Cortex of kidney (tissue), 1 donor: ENCODE measurements at places on chromosomes 7 and 10.

DNA sequence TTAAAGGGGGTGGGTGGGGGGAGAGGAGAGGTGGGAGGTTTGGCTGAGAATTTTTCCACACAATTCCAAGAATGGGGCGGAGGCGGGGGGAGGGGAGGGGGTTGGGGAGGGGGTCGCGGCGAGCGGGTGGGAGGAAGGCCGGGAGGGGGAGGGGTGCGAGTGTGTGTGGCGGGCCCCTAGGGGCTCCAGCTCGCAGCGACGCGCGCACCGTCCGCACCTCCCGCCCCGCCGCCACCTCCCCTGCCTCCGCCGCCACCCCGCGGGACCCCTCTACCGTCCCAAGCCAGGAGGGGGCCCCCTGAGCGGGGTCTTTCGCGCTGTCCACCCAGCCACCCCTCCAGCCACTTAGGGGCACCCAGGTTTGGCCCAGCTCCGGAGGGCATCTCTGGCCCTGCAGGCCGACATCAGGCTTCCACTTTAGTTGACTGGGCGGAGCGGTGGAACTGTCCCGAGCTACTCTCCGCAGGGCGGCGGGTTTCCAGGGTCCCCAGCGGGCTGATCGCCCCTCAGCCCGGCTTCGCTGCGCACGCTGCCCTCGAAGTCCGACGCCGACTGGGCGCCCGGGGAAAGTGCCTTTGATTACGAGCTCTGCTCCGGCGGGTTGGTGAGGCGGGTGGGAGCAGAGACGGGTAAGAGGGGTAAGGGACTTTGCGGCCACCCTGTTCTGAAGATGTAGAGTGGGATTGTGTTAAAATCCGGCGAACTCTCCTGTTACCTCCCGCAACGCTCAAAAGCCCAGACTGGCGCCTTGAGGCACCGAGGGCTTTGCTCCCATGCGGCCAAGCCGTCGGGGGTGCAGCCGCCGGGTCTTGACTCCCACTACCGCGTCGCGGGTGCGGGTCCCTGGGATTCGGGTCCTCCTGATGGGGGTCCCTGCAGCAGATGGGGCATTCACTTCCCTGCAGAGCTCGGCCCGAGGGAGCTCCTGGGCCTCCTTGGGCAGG lies 1.8 kb upstream of the VAX1 start:
- no peak for DNase-seq

GRCh38 chr7:15113752-15114151 lies 211.2 kb upstream of the DGKB start:
- DNase-seq = no peak

DNA sequence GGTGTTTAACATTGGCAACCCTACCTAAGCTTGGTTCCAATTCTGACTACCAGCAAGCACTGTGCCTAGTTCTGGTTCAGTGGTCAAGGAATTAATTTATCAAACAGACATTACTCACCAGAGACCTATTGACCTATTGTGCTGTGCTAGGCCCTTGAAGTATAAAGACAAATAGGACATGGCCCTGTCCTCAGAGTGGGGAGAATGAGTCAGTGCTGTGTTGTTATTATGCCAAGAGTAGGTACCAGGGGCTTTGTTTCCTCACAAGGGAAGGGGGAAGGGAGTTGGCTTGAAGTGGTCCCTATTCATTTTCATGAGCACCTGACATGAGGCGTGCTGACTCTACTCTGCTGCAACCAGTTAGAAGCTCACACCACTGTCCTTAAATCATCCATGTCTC lies 62.6 kb upstream of the PLPP4 start:
- no peak for DNase-seq

GRCh38 chr10:60031183-60031582 lies 124.8 kb upstream of the CCDC6 start:
- DNase-seq = no peak

DNA sequence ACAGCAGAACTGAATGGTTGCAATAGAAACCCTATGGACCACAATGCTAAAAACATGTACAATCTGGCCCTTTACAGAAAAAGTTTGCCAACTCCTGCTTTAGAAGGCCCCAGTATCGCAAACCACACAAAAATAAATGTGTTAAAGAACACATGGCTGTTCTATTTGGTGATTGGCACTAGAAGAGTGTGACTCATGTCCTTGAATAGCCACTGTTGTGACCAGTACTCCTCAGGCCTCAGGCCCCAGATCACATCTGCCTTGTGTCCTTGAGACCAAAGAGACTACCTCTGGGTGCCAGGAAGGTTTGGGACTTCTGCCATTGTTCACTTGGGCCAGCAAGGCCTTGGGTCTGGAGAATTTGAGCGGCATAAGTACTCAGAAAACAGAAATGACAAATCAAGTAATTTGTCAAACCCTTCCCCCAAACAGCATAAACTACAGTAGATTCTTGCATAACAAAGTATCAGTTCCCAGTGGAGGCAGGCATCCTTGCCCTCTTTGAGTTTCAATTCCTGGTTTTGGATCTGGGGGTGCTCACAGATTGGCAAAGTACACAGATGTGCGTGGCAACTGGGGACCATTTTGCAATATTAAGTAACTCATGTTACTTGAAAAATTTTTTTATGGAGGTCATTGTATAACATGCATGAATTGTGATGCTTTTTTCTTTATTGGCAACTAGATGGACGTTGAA lies 50.2 kb downstream of the MTURN start:
- no peak for DNase-seq

DNA sequence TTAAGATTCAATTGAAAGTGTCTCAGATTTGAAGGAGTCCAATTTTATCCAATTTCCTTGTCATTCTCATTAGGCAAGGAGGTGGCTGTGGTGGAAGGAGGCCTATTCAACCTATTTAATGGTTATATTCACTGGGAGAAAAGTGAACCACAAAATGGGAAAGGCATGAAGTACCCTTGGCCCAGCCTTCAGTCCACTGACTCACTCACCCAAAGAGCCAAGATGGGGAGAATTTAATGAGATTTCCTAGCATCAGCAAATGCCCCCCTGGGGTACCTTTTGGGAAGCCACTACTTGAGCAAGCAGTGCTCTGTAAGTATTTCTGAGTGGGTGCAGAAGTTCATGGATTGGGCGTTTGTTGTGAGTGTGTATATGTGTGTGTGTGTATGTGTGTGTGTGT lies 144.1 kb downstream of the NRP1 start:
- no peak for DNase-seq

- no peak for DNase-seq
Measured at GRCh38 chr7:48170506-48170905, 752 bp upstream of the ABCA13 start.

- no peak for DNase-seq
Measured at GRCh38 chr7:130309986-130310385, 17.0 kb downstream of the CPA4 start.

GRCh38 chr10:17344206-17344605 lies 110.2 kb downstream of the ST8SIA6 start:
- DNase-seq = no peak

DNA sequence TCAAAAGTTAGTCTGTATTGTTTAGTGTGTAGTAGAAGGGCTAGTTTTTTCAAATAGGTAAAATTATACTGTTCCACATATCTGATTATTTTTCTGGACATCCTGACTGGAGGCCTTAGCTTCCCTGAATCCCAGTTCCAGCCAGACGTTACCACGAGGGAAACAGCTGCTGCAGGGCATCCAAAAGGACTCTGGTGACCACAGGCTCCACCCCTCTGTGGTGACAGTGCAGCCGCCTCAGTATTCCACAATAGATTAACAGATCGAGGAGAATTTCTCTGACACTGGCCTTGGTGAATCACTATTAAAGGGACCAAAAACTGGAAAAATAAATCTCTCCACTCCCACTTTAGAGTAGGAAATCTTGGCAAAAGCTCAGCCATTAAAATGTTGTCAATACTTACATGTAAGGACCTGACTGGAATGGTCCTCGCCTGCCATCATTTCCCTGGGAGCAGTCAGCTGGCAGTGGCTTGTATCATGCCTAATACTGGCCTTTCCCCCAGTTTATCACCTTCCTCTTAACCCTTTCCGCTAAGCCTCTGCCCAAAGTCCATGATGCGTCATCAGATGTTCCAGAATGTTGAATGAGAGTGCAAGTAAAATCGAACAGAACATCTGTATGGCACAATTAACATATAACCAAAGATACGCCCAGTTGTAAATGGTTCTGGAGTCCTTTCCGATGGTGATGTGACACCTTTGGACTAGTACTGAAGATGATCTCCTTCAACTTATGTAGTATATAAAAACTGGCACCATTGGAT lies 31.6 kb downstream of the ENO4 start:
- DNase-seq = no peak

DNA sequence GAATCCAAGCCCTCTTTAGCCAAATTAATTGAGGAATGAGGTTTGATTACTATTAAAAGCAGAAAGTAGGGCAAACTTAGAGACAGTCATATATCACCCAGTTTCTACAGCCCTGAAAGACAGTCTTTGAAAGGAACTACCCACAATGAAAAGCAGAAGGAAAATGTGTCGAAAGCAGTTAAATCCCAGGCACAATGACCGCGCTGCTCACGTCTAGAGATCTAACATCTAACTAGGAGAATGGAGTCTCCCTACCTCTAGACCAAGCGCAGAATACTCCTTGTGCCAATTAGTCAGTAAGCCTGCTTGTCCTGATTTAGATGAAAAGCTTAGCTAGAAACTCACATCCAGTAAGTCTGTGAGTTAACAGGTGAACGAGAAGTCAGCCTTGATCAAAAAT lies 350.0 kb downstream of the FGFR2 start:
- DNase-seq = no peak

DNA sequence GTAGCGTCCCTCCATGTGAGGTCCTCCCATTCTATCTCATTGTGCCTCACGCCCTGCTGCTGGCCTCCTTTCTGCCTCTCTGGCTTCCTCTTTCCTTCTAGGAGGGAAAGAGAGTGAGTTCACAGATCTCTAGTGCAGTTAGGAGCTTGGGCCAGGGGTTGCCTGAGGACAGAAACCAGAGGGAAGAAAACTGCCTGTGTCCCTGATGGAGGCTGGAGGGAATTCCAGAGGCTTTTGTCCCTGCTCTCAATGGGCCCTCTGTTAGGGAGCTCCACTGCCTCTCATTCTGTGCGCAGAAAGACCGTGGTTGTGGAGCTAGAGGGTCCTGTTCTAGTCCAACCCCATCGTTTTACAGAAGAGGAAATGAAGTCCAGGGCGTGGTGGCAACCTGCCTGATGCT lies 4.6 kb downstream of the MARVELD1 start:
- no peak for DNase-seq

GRCh38 chr7:77199013-77199966 lies at the start of gene FGL2:
TSS of gene FGL2 (minus strand) at chr7:77199819. CDS start at chr7:77199793, 26 bp downstream.
- DNase-seq = no peak

DNA sequence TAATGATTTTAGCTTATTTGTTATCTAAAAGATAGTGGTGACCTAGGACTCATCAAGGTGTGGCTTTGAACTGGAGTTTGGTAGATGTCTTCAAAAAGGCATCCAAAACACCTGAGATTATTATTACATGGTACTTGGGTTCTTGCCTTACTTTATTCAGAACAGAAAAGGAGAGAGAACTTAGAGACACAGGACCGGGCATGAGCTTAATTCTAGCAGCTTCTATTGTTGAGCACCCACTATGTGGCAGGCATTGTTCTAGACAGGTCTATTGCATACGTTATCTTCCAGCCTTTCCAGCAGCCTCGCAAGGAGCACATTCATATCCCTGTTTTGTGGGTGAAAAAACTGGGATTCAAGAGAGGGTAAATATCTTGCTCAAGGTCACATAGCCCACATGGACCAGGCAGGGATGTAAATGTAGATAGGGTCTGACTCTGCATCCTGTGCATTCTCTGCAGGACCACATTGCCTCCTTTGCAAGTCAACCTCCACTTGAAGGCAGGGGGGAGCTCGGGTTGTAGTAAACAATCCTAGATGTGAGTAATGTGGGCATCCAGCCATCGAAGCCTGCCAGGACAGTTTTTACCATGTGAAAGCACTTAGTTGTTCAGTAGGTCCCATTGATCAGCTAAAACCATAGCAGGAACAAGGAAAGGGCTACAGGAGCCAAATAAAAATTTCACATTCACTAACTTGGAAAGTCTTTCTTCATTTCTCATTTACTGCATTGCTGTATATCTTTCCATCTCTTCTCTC lies 551.4 kb downstream of the LRMDA start:
- DNase-seq = no peak

DNA sequence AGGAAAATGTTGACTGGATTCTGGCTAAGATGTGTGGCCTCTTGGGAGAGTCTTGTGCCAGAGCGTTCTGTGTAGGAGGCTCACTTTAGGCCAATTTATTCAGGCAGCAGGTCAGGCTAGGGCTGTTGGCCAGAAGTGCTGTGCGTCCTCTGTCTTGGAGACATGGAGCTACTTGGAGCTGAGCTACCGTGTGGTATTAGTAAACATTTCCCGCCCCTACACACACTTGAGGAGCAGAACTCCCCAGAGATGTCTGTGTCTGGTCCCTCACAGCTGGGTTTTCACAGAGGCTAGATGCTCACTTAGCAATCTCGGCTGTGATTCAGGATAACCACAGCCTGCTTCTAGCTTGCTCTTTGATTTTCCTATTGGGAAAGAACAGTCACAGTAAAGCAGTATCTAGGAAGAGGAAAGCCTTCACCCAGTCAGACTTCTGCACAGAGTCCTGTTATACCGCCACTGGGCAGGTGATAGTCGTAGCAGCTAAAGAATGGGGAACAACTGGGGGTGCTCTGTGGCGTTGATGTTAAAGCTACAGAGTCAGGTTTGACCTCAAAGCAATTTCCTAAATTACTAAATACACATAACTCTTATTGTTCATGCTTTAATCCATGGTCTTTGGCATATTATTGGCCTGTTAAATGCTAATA lies 86.7 kb downstream of the MDFIC start:
- no peak for DNase-seq

- DNase-seq = no peak
Measured at GRCh38 chr10:75201793-75202307, 8.7 kb upstream of the VDAC2 start.

- no peak for DNase-seq
Measured at GRCh38 chr10:13943735-13944398, 357.1 kb downstream of the PRPF18 start.

GRCh38 chr10:110174816-110175215 lies 32.6 kb upstream of the MXI1 start:
- no peak for DNase-seq

DNA sequence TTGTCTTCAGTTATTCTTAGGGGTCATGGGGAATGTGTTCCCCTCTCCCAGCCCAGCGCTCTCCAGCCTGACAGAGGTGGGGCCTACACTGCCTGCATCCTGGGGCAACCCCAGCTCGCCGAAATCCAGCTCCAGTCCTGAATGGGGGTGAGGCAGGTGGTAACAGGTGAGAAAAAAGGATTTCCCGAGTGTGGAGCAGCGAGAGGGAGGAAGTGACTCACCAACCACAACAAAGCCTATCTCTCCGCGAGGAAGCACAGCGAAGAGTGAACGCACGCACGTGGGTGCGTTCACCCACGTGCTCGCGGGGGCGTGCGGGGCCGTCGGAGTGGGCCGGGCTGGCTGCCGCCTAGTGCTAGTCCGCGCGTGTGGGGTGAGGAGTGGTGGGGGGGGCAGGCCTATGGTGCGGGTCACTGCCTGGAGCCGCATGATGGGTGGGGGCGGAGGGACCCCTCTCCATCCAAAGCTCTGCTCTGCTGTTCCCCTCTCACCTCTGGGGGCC lies 855 bp upstream of the PALD1 start:
- no peak for DNase-seq

GRCh38 chr10:129030996-129031843 lies 435.8 kb upstream of the MGMT start:
- DNase-seq = no peak
